ENCODE measurements at places on chromosomes 7 and 10.
A peak's percentile ranks its signal among the peaks of the same experiment; 100 is the strongest.

- no peak for DNase-seq
Measured at GRCh38 chr7:142539901-142540300, 209.4 kb upstream of the PRSS1 start.

DNA sequence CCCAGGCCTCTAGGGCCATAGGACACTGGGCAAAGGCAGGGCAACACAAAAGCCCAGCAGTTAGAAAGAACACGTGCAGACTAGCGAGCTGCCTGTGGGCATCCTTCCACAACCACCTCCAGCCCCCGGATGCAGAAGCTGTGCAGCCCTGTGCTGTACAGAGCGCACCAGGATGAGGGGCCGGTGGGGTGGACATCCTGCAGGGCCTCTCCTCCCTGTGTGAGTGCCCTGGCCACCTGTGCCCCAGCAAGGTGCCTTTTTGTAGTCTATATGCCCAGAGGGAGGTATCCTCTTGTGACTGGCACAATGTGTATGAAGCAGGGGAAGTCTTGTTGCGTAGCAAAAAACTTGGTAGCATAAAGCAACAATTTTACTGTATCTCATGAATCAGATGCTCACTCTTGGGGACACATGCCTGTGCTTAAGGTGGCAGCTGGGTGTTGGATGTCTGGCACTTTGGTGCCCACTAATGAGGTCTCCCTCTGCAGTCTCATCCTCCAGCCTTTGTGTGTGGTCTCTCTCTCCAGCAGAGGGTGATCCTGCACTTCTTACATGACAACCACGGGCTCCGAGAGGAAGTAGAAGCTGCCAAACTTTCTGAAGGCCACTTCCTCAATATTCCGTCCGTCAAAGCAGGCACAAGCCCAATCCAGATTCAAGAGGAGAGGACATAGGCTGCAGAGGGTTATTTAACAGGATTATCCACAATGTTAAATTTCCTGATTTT, 8.7 kb downstream of the NCAPG2 start:
- no peak for DNase-seq

DNA sequence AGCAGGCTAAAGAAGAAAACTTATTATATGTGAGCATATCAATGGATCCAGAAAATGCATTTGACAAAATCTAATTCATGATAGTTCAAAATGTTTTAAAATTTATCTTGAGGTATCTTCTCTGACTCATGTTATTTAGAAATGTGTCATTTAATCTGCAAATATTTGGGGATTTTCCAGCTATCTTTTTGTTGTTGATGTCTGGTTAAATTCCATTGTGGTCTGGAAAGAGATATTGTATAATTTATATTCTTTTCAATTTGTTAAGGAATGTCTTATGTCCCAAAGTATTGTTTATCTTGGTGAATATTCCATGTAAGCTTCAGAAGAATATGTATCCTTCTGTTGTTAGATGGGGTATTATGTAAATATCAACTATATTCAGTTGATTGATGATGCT, 942.5 kb downstream of the KCNMA1 start:
- no peak for DNase-seq

- no peak for DNase-seq
Measured at GRCh38 chr7:51276091-51276605, 40.5 kb downstream of the COBL start.

DNA sequence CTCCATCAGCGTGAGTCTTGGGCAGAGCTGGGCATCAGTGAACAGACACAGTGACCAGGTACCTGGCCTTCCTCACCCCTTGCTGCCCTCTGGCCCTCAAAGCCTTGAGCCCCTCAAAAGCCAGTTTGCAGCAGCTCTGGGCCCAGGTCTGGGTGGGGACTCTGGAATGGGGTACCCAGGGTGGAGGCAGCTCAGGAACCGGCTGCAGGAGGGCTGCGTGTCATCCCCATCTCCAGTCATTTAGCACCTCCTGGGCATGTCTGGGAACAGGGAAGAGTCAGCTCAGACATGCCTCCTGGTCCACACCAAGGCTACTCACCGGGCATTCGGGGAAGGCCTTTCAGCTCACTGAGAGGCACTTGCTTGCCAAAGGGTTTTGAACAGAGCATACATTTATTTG, 503.3 kb downstream of the TCERG1L start:
- DNase-seq, result no peak

GRCh38 chr10:116470768-116471415, 43.2 kb downstream of the PNLIPRP3 start:
- peak; percentile 32 for DNase-seq

Measured in RCC 7860 (cell line).